ENCODE measurements at places on chromosomes 5 and 9. TPM values are rescaled to one million over a fixed set of nuclear protein-coding genes. Genes with fewer than 3 reads are reported as not detected.

DNA sequence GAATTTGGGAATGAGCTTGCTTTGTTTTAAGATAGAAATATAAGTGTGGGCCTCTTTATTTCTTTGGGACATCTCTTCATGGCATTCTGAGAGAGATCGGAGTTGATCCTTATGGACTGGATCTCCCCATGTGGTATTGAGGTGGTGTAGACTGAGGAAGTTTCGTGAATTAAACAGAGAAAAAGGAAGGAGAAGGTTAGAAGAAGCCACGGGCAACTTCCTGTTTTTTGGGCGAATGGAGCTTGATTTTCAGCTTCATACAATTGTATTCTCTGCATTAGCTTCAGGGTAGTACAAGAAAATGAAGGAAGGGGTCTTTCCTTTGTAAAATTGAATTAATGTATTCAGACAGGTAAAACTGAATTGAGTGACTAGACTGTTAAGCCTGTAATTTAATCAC, 70.5 kb upstream of the HMHB1 start:
- no peak for DNase-seq

DNA sequence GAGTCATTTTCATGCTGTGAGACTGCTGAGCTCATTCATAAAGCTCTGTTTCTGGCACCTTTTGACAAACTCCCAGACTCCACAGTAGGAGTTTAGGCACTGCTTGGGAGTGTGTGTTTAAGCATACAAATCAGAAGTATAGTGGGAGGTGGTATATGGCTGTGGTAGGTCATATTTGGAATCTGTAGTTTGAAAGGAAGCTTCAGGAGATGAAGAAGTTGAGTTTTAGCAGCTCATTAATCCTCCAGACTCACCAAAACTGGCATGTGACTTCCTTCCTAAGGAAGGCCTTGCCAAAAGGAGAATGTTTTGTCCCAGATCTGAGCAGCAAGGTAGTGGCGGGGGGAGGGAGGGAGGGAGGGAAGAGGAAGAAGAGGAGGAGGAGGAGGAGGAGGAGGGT, 52.8 kb downstream of the SAXO1 start:
- no peak for DNase-seq

ANKRD31 gene
- 0.13 TPM for total RNA-seq

PDE6A gene
- total RNA-seq: 0.13 TPM

ANKRD18B gene
- 2.0 TPM for total RNA-seq

Measured in cardiac septum (tissue), 1 donor.